ENCODE measurements at places on chromosomes 13 and 19.

DNA sequence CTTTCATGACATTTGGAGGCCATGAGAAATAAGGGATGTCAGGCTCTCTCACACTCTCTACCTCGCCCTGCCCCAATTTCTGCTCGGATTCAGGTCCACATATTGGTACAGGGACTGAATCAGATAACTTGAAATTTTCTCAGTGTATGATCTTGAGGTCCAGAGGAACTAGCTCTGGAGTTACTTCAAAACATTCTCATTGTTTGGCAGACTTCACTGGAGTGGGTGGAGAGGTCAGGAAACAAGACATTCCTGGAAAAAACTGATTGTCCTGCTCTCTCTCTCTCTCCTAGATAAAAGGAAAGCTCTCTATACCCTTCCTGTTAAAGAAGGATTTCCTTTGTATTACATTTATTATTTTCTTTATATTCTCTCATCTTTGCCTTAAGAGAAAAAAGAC, 428.1 kb upstream of the DACH1 start:
- no peaks in the 10 kb centered on the region for H3K36me3 ChIP-seq
- no peak overlapping the region for H3K4me3 ChIP-seq
- no peaks in the 10 kb centered on the region for H3K4me1 ChIP-seq
- H3K27me3 ChIP-seq: no peaks in the 10 kb centered on the region
- no peak overlapping the region for H3K27ac ChIP-seq
- DNase-seq: no peak

GRCh38 chr13:34243403-34243802, 425.5 kb downstream of the RFC3 start:
- no peak overlapping the region for H3K27ac ChIP-seq
- no peak for DNase-seq
- no peaks in the 10 kb centered on the region for H3K27me3 ChIP-seq
- no peaks in the 10 kb centered on the region for H3K36me3 ChIP-seq
- no peak overlapping the region for H3K4me3 ChIP-seq
- no peaks in the 10 kb centered on the region for H3K4me1 ChIP-seq

GRCh38 chr13:33550885-33551284, 265.3 kb upstream of the STARD13 start:
- no peaks in the 10 kb centered on the region for H3K36me3 ChIP-seq
- no peak overlapping the region for H3K4me3 ChIP-seq
- no peak overlapping the region for H3K27ac ChIP-seq
- H3K27me3 ChIP-seq: no peaks in the 10 kb centered on the region
- peaks cover 7% of the 10 kb centered on the region for H3K4me1 ChIP-seq
- no peak for DNase-seq

DNA sequence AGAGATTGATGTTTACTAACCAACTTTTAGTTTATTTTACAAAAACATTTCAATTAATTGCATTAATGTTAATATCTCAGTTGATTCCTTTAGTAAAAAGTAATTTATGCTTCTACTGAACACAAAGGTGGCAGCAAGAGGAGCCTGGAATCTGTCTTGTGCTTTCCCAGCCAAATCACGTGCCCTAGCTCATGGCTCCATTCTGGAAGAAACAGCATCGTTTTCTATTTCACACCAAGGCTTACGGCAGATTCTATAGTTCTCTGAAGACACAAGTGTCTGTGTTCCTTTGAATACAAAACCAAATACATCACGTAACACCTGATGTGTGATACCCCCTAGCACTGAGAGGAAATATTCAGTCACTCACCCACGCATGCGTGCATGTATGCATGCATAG, 346.1 kb upstream of the MIR17HG start:
- no peaks in the 10 kb centered on the region for H3K4me1 ChIP-seq
- DNase-seq: no peak
- no peaks in the 10 kb centered on the region for H3K36me3 ChIP-seq
- no peaks in the 10 kb centered on the region for H3K27me3 ChIP-seq
- H3K27ac ChIP-seq: no peak overlapping the region
- no peak overlapping the region for H3K4me3 ChIP-seq

GRCh38 chr19:3536429-3537100, 2.4 kb upstream of the TEKTIP1 start:
- H3K4me1 ChIP-seq: peaks cover 4% of the 10 kb centered on the region
- no peak for DNase-seq
- no peak overlapping the region for H3K27ac ChIP-seq

DNA sequence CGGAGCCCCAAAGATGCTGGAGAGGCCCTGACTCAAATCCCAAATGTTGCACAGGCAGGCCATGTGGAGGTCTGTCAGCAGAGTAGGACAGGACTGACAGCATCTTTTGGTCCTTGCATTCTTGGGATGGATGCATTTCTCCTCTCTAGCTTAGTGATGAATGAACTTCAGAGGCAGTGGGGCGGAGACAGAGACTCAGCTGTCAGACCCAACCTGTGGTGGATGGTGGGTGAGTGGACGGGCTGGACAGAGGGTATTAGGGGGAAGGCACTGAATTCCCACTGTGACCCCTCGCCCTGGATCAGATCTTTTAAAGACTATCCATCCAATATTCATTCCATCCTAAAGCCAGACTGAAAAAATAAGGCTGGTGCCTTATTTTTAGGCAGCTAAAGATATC, 39.3 kb upstream of the GJB6 start:
- H3K4me1 ChIP-seq: no peaks in the 10 kb centered on the region
- H3K36me3 ChIP-seq: no peaks in the 10 kb centered on the region
- no peaks in the 10 kb centered on the region for H3K27me3 ChIP-seq
- H3K4me3 ChIP-seq: no peak overlapping the region
- no peak for DNase-seq
